ENCODE measurements at places on chromosomes 7 and 10. TPM values are rescaled to one million over a fixed set of nuclear protein-coding genes. Genes with fewer than 3 reads are reported as not detected.

DNA sequence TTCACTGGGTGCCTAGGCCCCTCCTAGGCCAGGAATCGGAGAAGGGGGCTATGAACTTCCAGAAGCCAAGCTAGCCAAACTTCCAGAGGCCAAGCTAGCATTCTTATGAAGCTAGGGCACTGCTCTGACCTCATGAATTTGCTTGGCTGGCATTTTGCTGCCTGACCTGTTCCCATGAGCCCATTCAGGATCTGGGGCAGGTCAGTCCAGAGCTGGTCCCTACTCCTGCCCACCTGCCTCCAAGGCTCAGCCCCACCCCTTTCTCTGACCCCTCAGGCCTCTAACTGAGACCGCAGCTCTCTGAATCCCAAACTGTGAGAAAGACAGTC lies 1.3 kb upstream of the PPIF start:
- DNase-seq = no peak

The TMEM270 gene
- not detected for total RNA-seq

The CDH23 gene
- 0.37 TPM for total RNA-seq

The SLF2 gene
- 14.0 TPM for total RNA-seq

GRCh38 chr10:43576580-43576979 lies 2.2 kb upstream of the ZNF239 start:
- no peak for DNase-seq

DNA sequence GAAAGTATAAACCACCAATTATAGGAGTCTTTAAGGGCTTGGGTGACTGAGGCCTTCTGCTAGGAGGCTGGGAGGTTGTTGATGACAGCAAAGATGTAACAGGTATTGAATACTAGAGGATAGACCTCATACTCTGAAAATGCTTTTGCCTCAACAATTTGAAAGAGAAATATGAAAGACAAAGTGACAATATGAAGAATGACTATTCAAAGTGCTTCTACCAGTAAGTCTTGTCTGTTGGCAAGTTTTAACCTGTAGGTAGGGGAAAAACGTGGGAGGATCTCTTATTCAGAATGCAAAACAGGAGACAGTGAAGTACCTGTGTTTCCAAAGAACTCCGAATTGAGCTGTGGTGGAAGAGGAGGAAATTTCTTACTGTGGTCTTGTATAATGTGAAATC lies 38.2 kb downstream of the GBF1 start:
- DNase-seq = no peak

- no peak for DNase-seq
These were observed 34.9 kb upstream of the WAPL start for GRCh38 chr10:86556532-86556931.

DNA sequence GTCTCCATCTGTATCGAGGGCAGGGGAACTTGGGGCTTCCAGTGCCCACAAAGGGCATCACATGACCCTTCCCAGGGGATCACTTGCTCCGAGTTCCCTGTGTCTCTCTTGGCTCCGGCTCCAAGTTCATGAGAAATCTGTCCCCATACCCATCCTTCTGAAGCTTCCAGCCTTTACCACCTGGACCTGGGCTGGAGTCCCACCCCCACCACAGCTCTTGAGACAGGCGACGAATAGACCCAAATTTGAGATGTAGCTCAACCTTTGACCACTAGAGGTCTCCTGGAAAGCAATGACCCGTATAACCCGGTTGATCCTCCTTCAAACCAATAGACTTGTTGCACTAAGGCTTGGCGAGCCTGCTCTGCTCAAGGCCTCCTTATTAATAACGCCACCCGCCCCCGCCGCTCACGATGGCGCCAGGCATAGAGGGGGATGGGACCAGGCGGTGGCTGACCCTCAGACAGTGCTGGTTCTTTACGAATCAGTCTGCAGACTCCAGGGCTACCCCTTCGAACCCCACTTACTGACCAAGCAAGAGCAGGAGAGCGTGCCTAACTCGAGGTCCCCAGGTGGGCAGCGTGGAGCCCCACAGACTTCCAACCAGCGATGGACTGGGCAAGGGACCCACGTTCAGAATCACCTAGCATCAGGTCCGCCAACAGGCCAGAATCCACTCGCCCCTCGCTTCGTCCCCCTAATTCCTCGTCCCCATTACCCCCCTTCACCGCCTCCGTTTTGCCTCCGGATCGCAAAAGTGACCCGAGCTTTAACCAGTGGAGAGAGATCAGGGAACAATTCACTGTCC lies 4.4 kb upstream of the ARID5B start:
- DNase-seq = peak; percentile 59

GRCh38 chr10:42743697-42744096 lies 38.9 kb upstream of the BMS1 start:
- DNase-seq = no peak

- no peak for DNase-seq
These were observed 239.7 kb downstream of the EMX2 start for GRCh38 chr10:117782276-117782675.

The SRPK2 gene
- total RNA-seq = 44.0 TPM

GRCh38 chr7:147570390-147570789 lies 1020.2 kb upstream of the C7orf33 start:
- no peak for DNase-seq
